ENCODE measurements at places on chromosomes 2 and 18.

GRCh38 chr18:30277676-30278075 lies 764.9 kb downstream of the DSC3 start:
- no peak for DNase-seq

GRCh38 chr2:227642656-227643055 lies 23.9 kb upstream of the SCYGR5 start:
- no peak for DNase-seq

- no peak for DNase-seq
These were observed 56.7 kb downstream of the ALPK2 start for GRCh38 chr18:58572181-58572580.

- no peak for DNase-seq
These were observed 627.5 kb upstream of the SOX11 start for GRCh38 chr2:5064687-5065086.

DNA sequence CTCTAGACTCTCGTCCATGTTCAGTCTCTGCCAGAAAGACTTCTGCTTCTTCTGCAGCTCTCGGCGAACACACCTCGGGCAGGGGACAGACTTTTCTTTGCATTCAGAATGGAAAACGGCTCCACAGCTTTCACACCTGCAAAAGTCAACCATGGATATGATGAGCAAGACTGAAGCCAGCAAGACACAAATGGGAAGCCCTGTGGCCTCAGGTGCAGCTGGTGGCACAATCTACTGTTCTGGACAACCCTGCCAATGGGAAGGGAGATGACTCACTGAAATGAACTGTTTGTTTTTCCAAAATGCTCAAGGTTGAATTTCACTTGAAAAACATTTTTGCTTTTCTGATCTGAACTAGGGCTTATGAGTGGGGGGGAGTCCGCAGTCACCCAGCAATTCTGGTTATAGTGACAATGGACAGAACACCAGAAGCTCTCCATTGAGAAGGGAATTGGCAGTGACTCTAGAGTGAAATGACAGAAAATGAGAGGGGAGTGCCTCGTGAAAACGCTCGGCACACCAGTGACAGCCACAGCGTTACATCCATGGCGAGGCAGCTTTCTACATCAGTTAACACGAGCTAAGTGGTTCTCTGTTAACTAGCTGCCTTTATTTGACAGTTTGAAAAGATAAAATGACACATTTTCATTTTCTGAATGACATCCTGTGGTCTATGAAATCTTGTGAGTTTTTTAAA lies 58.8 kb upstream of the FZD5 start:
- DNase-seq, result no peak

DNA sequence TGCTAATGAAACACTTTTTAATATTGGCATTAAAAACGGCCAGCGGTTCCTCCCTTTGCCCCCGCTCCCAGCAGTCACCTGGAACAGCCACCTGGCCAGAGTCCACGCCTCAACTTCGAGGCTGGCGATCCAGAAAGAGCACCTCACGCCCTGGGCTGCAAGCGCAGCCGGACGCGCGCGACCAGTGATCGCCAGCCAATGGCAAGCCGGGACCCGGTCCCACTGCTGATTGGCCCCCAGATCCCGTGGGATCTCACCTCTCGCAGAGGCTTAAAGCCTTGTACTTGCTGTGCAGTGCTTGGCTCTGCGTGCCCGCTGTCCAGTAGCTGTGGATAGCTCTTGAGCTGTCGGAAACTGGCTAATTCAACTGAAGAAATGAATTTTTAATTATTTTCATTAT lies 4.1 kb upstream of the RBM45 start:
- DNase-seq, result no peak

GRCh38 chr18:11458447-11458846 lies 150.9 kb upstream of the SLC35G4 start:
- DNase-seq, result no peak

DNA sequence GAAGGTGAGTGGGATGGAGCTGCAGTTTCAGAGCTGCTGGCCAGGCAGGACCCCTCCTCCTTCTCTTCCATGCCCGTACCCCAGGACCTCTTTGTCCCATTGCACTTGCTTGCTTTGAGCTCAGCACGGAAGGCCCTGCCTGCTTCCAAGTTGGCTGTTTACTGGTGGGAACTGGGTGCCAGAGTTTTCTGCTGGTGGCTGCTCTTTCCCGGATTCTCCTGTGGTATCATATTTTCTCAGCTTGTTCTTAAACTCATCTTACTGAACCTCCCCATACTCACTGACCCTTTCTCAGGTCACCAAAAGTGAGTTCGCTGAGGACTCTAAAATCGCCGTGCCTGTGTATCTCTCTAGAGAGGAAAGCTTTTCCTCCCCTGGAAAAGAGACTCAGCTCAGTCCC lies 297.7 kb upstream of the TNP1 start:
- no peak for DNase-seq

GRCh38 chr2:112885506-112885902 lies 25.5 kb upstream of the IL37 start:
- DNase-seq, result no peak

DNA sequence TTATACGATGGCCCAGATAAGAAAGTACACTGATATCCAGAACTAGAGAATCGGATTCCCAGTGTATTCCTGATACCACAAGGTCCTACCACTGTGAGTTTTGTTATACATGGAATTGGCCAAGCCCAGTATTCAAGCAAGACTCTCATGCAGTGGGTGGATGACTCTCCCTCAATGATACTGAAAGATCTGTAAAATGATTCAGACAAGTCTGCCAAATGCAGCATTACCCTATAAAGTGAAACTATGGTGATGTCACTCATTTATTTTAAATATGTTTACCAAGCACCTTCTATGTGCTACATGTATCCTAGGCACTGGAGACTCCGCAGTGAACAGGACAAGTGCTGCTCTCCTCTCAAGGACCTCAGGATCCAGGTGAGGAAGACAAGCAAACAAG lies 22.6 kb downstream of the MYO5B start:
- no peak for DNase-seq

DNA sequence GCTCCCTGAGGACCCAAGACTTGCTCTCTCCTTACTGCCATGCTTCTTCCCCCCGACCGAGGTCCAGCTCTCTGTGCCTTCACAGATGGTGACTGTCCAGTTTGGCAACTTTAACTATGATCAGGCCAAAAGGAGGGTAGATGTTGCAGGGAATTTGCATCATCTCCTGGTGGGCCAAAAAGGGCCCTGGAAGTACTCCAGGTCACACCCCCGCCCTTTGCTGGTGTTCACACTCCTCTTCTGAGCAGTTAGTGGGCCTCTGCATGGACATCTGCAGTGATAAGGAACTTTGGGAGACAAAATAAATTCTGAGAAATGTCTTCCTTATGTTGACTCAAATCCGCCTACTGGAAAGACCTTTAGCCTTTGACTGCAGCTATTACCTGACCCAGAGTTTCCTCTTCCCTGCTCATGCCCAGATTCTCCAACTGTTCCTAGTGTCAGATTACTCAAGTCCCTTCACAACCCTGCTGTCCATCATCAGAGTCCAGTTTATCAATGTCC lies 234.4 kb downstream of the LOXHD1 start:
- DNase-seq, result no peak

GRCh38 chr2:70946832-70947442 lies 11.2 kb downstream of the ATP6V1B1 start:
- DNase-seq, result peak; percentile 63

DNA sequence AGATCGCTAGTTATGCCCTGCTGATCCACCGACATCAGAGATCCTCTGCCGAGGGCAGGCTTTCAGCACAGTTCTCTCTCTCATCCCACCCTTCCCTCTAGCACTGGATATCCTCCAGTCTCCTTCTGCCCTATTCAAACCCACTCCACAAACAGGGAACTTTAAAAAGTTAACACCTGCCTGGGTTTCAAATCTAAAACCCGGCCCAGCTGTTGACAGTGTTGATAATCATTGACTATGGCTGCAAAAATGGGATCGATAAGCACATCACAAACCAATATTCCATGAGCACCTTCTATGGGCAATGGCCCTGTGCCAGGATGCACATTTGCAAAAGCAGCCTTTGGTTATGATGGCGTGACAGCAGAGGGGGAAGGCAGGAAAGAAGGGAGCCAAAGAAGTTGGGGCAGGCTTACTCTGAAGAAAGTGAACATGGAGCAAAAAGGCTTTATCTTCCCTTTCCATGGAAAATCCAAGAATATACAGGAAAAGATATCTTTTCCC lies 482.3 kb upstream of the KLHL29 start:
- DNase-seq, result no peak

DNA sequence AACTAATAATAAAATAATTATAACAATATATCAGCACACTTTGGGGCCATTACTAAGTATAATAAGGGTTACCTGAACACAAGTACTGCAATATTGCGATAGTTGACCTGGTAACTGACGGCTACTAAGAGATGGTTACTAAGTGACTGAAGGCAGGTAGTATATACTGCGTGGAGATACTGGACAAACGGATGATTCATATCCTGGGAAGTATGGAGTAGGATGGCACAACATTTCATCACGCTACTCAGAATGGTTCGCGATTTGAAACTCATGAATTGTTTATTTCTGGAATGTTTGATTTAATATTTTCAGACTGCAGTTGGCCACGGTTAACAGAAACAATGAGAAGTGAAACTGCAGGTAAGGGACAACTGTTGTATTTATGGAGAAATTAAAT lies 39.5 kb upstream of the FLACC1 start:
- no peak for DNase-seq

DNA sequence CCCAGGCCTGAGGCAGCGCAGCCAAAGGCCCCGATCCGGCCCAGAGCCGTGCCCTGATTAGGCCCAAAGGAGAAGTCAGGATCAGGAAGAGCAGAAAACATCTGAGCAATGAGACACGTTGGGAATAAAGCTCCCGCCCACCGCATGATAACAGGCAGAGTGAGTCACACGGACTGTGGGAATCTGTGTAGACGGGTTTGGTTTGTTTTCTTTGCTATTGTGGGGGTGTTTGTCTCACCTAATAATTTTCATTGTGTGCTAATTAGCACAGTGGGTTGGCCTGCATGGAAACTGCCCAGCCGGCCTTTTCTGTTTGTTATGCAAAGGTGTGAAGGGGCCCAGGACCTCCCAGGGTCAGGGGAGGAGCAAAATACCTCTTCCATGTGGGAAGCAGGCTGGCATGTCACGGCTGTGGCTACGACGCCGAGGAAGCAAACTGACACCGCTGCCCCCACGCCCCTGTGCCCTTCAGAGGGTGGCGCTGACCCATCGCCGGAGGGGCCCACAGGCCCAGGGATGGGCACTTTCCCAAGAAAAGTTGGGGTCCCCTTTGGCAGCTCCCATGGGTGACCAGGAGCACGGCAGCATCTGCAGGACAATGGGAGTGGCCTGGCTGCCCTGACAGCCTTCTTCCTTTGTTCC lies 68.4 kb upstream of the CTDP1 start:
- DNase-seq, result no peak

- no peak for DNase-seq
These were observed 23.9 kb downstream of the CALCRL start for GRCh38 chr2:187424146-187424545.

GRCh38 chr2:22795287-22795866 lies 589.6 kb upstream of the KLHL29 start:
- DNase-seq, result no peak

DNA sequence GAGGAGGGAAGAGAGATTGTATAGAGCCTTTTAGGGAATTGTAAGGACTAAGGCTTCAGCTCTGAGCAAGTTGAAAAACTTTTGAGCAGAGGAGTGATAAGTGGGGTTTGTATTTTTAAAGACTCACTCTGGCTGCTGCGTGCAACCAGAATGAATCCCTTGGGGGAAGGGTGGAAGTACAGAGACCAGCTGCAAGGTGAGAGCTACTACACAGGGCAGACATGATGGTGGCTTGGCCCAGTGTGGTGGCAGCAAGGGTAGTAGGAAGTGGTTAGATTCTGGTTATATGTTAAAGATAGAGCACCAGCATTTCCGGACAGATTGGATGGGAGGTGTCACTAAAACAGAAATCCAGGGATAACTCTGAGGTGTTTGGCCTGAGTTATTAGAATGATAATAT lies 10.1 kb upstream of the SESTD1 start:
- no peak for DNase-seq

DNA sequence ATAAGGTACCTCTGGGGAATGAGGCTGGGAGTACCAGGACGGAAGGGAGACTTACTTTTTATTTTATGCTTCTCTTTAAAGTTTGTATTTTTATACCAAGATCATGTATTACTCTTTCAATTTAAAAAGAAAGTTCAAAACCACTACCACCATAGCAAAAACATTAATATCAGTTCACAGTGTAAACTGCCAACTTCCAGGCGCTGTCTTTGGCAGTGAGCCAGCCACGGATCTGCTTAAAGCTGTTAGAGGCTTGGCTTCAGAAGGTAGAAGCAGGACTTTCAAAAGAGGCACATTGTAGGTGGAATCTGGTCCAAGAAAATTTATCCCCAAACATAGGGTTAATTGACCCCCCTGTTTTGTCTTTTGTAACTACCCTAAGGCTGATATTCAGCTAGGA lies 74.8 kb downstream of the B3GNT2 start:
- no peak for DNase-seq
